ENCODE measurements at places on chromosomes 6 and 20.

DNA sequence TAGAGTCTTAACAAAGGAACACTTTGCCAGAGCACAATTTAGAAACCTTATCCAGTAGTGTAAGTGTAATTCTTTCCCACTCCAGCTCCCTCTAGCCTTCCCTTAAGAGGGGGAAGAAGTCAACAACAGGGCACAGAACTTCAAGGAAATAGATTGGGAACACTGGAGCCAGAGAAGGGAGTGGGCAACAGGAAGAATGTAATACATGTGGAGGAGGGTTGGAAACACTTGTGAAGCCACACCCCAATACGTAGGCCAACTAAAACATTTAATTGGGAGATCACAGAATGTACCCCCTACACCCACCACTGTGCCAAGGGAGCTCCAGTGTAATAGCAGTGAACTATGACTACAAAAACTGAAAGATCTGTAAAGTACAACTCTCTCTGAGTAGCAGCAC is 735.7 kb upstream of the HS3ST5 start:
- DNase-seq, result no peak

DNA sequence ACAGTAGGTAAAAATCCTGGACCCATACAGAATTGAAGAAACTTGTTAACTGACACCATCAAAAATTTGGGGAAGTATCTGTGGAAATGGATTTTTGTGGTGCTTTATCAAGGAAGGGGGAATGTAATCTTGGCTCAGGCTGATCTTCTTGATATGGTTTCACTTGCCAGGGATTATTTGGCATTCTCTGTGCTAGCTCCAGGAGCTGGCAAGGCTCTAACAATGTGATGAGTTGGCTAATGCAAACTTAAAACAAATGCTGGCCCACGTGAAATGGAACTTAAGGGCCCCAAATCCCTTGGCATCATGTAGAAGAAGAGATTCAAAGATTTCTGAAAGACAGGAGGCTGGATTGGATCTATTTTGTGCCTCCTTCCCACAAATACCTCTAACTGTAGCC is 13.1 kb downstream of the KCNS1 start:
- no peak for DNase-seq

GRCh38 chr6:43376551-43376981 is 7.1 kb upstream of the ZNF318 start:
- DNase-seq, result no peak

GRCh38 chr6:142118328-142118727 is 14.4 kb upstream of the GJE1 start:
- DNase-seq, result no peak

- no peak for DNase-seq
Observed at GRCh38 chr6:5190507-5190906, 70.2 kb downstream of the LYRM4 start.

Data from HEK293T (cell line).